ENCODE measurements at places on chromosomes 5 and 9. TPM values are rescaled to one million over a fixed set of nuclear protein-coding genes. Genes with fewer than 3 reads are reported as not detected.

The SNAPC3 gene
- 35.6 TPM for total RNA-seq

The CXCL14 gene
- total RNA-seq: not detected

GRCh38 chr9:19375538-19375937 lies 4.5 kb downstream of the RPS6 start:
- no peak for DNase-seq
- H3K4me1 ChIP-seq: peaks cover 41% of the 10 kb centered on the region
- H3K27me3 ChIP-seq: no peaks in the 10 kb centered on the region
- H3K36me3 ChIP-seq: peaks cover 74% of the 10 kb centered on the region

- H3K27ac ChIP-seq: no peak overlapping the region
- H3K36me3 ChIP-seq: no peaks in the 10 kb centered on the region
- H3K4me3 ChIP-seq: no peak overlapping the region
- H3K27me3 ChIP-seq: peaks cover 2% of the 10 kb centered on the region
- DNase-seq: no peak
- H3K4me1 ChIP-seq: no peaks in the 10 kb centered on the region
These were observed 6.5 kb upstream of the C9 start for GRCh38 chr5:39370555-39371366.

- DNase-seq: no peak
- no peak overlapping the region for H3K27ac ChIP-seq
- H3K27me3 ChIP-seq: peaks cover 45% of the 10 kb centered on the region
- H3K4me1 ChIP-seq: peaks cover 15% of the 10 kb centered on the region
- H3K36me3 ChIP-seq: peaks cover 17% of the 10 kb centered on the region
- H3K4me3 ChIP-seq: no peak overlapping the region
These were observed 8.1 kb downstream of the CDKN2A start for GRCh38 chr9:21985964-21986667.

Measured in activated CD4-positive, alpha-beta memory T cell treated with anti-CD3 and anti-CD28 coated beads, Interleukin-2, amount 10 ng/mL, durations not matched to agents 7 days and 5 days (primary cell).